ENCODE measurements at places on chromosomes 6 and 20.

DNA sequence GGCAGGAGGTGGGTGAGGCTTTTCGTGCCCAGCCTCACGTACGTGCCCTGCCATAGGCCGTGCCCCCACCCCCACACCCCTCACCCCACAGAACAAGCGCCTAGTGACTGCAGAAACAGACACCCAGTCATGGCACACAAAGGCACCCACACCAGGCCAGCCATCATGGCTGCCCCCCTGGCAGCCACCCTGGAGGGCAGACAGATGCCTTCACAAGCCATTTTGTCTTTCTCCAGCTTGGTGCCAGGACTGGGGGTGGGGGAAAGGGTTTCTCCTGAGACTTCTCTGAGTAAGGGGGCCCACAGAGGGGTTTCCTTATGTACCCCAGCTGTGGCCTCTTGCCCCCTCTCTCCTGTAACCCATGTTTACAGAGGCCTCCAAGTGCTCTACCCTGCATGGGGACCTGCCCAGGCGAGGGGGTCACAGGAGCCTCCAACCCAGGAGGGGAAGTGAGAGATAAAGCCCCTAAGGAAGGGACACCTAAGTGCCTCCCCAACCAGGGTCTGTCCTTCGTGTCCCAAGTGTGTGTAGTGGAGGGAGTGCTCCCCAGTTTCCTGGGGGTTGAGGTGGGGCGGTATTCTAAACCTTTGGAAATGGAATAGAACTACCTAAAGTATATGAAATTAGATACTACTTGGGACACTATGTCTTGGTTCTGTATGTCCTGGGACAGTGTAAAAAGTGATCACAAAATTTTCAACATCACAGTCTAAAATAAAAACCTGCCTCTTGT lies 49.9 kb downstream of the MRPL14 start:
- DNase-seq = no peak

DNA sequence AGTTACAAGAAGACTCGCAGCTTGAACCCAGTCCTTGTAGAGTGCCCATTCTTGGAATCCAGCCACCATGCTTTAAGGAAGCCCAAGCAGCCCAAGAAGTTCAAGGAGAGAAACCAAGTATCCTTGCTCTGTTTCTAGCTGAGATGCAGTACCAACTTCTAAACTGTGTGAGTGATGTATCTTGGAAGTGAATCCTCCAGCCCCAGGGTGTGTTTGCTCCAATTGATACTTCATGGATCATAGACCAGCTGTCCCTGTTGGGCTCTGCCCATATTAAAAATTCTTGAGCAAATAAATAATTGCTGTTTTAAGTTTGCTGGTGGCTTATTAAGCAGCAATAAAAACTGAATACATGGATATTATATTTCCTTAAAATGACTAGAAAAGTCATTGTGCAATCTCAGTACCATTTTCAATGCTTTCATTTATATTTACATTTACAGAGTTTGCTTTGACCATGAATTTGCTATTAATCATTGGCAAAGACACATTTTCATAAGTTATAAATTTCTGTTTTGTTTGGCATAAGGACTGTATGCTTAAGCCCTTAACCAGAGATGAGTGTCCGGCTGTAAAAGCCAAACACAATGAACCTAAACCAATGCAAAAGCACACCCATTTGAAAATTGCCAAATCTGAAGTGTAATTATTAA lies 9.2 kb downstream of the SPTLC3 start:
- no peak for DNase-seq

DNA sequence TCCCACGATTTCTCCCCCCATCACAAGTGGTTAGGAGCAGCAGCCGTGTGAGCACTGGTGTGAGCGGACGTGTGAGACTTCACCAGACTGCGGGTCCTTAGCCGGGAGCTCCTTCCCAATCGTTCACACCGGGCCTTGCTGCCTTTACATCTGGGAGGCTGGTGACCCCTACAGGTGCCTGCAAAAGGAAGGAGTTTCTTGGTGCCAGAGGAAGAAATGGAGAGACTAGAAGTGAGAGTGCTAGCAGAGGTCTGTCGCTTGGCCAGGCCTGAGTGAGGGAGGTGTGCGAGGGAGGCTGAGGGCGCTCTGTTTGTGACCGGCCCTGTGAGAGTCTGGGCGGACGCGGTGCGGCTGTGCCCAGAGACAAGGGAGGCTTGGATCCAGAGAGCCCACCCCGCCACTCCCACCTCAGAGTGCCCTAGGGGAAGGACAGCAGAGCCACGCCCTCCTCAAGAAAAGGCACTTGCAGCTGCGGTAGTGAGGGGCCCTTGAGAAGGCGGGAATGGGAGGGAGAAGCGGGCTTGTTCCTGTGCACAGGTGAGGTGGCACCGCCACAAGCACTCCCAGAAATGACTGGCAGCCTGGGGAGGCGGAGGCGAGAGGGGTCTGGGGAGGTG lies 10.0 kb upstream of the ARMC2 start:
- DNase-seq = no peak

- DNase-seq = no peak
These were observed 97.4 kb downstream of the PHACTR1 start for GRCh38 chr6:12814015-12814414.

GRCh38 chr6:11258260-11259237 lies 26.1 kb upstream of the NEDD9 start:
- DNase-seq = no peak

GRCh38 chr6:87990871-87991270 lies 56.8 kb upstream of the SPACA1 start:
- no peak for DNase-seq

- no peak for DNase-seq
These were observed 151.8 kb downstream of the UNC5CL start for GRCh38 chr6:40887079-40887791.

All from activated T-cell treated with anti-CD3 and anti-CD28 coated beads, Interleukin-2, amount 50 U/mL, for 24 hours (primary cell).